Forelimb muscle (tissue), 1 donor: ENCODE measurements at places on chromosomes 3 and 15.

- DNase-seq, result no peak
Measured at GRCh38 chr15:36177590-36178302, 401.7 kb upstream of the CDIN1 start.

DNA sequence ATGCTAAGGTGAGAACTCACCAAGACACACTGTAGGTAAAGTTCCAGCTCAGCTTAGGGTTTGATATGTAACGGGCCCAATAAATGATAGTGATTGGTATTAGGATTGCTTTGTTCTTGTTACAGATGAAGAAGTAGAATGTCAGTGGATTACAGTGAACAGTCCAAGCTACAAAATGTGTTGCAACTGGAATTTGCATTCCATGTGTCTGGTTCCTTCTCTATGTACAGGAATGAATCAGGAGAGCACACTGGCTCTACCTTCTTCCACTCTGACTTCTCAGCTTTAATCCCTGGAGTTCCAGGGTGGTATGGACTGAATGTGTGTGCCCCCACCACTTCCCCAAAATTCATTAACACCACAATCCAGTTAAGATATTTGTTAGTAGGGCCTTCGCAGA is 730.4 kb upstream of the CFAP20DC start:
- no peak for DNase-seq

- DNase-seq, result no peak
Measured at GRCh38 chr3:186821429-186822387, 15.4 kb upstream of the RFC4 start.

- no peak for DNase-seq
Measured at GRCh38 chr3:113953677-113954076, 5.9 kb downstream of the ZDHHC23 start.

DNA sequence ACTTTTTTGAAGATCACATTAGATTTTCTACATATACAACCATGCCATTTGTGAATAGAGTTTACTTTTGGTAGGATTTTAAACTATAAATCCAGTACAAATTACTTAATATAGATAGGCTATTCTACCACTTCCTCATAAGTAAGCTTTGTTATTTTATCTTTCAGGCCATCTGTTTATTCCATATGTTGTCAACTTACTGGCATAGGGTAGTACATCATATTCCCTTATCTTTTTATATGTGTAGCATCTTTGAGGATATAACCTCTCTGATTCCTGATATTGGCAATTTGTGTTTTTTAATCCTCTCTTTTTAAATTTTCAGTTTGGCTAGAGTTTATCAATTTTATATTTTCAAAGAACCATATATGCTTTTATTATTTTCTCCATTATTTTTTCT is 515.4 kb downstream of the DIPK2A start:
- DNase-seq, result no peak

DNA sequence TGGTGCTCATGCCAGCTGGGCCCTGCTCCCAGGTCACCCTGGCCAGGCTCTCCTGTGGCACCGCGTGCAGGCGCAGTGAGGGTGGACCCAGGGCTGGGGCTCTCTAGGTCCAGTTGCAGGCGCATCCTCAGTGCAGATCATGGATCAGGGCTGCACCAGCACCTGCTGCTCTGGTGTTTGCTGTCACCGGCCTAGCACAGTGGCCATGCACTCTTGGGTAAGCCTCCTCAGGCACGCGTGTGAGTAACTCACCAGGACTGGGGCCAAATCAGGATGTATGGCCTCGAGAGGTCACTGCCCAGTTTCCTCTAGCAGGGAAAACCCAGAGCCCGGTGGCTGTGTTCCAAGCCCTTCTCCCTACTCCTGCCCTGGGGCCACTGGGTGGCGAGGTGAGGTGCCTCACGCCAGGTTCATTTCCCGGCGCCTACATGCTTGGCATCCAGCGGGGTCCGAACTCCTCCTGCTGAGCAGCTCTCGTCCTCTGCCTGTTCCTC is 45.5 kb upstream of the SLC41A3 start:
- no peak for DNase-seq

GRCh38 chr15:32646291-32646690 is 4.8 kb downstream of the SCG5 start:
- no peak for DNase-seq

DNA sequence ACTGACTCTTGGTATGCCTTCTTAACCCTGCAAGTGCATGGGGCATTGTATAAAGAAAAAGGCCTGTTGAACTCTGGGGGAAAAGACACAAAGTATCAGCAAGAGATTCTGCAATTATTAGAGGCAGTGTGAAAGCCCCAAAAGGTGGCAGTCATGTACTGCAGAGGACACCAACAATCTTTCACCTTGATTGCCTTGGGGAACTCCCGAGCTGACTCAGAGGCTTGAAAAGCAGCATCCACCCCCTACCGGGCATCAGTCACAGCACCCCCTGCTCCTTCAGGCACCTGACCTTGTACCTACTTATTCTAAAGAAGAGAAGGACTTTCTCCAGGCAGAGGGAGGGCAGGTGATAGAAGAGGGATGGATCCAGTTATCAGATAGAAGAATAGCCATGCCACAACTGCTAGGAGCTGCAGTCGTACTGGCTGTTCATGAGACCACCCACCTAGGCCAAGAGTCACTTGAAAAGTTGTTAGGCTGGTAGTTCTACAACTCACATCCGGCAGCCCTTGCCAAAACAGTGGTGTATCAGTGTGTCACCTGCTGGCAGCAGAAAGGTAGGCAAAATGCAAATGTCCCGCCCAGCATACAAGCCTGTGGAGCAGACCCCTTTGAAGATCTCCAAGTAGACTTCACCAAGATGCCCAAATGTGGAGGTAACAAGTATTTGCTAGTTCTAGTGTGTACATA is 241.6 kb upstream of the CNTN6 start:
- DNase-seq, result no peak

DNA sequence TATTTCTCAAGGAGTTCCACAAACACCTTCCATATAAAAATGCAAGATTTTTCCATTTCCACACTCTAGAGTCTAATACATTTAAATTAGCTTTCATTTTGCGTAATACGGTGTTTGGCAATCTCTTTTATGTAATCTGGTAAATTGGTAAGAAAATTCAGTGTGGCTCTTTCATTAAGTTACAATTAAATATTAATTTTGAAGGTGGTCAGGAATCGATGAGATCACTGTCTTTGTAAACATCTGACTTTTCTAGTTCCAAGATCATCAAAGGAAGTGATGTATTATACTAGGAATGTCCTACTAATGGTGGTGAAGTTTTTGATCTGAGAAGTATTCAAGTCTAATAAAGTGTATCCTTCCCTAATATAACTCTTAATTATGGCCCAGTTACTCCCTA is 1.1 kb upstream of the UTS2B start:
- no peak for DNase-seq

DNA sequence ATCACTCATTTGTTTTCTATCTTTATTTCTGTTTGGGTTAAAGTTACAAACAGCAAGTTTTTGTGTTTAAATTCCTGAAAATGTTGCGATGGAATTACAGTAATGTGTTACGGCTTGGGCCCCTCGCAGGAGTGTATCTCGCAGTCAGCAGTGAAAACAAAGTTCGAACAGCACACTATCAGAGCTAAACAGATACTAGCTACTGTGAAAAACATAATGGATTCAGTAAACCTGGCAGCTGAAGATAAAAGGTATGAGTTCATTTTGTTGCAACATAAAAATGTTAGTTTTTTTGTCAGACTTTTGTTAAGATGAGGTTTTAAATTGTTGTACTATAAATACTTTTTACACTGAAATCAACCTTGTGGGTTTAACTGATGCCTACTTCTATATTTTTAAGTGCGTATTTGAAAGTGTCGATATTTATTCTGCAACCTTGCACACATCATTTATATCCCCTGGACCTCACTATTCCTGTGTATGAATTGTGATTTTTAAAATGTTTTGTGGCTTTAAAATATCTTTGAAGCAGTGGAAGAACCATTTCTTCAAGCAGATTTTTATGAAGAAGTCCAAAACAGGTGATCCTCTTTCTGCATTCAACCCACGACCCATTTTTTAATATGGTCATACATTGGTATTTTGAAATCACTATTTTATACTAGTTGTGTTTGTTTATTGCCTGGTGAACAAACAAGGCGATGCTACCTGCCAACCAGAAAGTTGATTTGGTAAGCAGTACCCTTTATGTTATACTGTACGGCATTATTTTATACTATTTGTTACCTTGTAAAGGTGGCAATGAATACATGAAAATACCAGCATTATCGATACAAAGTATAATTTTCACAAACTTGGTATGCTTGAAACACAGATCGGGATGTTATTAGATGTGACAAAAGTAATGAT is 27.8 kb downstream of the MFN1 start:
- DNase-seq, result no peak

DNA sequence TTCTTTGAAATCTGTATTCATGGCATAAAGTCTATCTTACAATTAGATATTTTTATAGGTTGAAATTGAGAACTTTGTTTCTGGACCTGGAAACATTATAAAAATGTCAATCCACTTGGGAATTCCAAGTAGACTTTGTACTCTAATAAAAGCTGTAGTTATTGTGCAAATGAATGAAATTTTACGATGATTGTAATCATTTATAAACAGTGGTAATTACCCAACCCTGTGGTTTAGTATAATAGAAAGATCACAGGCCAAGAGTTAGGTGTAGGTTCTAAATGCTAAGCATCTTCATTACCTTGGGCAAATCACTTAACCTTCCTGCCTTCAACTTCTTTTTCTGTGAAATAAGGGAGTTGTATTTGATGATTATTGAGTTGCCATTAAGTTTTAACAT is 13.2 kb upstream of the SLC7A14 start:
- no peak for DNase-seq

DNA sequence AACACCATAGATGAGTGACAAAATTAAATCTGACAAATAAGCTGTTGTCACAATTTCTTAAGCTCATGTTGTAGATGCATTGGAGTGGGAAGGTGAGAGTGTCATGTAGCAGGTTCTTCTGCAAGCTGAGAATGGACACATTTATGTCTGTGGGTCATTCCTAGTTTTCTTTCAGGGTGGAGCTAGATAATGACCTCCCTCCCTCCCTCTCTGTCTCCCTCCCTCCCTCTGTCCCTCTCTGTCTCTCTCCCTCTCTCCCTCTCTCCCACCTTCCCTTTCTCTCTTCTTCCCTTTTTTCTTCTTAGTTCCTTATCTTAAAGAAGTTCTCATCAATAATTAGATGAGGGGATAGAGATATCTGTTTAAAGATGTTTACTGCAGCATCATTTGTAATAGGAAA is 36.0 kb downstream of the PXYLP1 start:
- no peak for DNase-seq

DNA sequence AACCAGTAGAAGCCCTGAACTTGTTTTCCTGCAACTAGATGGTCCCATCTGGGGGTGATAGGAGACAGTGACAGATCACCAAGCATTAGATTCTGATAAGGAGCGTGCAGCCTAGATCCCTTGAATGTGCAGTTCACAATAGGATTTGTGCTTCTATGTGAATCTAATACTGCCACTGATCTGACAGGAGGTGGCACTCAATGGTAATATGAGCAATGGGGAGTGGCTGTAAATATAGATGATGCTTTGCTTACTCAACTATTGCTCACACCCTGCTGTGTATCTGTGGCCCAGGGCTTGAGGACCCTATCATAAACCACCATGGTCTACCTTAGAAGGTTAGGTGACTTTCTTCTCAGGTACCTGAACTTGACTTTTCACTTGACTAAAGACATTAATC is 417.1 kb upstream of the ARHGEF26 start:
- DNase-seq, result no peak

GRCh38 chr3:140092848-140093536 is 158.0 kb downstream of the CLSTN2 start:
- DNase-seq, result no peak

DNA sequence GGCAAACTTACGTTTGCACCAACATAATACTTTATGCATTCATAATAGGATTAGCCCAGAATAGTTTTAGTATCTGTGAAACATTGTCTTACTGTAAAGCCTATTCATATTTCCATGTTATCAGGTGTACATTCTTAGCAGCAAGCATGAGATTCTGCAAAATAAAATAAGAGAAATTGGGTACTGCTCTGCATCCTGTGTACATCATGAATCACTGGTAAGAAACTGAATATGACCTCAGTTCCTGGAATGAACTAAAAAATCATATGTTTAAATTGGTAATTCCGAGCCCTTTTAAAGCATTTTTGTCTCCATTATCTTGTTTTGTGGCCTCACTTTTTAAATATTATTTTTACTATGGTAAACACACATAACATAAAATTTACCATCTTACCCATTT is 605.1 kb downstream of the ROBO1 start:
- no peak for DNase-seq

DNA sequence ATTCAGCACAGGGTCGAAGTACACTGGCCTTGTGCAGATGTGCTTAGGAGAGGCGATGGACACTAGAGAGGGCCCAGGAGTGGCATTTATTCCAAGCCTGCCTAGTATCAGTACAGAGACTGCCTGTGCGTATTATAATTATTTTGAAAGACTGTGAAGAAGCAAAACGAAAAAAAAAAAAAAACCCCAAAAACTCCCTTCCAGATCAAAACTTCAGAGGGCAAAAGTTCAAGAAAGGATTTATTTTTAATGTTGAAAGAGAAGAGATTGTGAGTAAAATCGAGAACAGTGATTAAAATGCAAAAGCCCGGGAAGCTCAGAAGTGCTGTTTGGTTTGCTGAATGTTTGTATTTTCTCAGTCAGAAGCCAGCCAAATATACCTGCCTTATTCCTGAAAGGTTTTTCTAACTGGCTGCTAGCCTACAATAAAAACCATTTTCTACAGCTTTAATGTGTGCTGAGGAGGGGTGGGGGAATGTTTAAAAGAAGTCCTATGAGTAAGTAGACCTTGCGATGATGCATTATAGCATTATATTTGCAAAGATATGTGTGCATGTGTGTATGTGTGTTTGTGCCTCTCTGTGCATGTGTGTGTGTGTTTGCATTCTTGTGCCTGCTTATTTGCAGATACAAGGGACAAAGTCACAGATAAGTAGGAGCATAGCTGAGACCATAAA is 19.3 kb upstream of the LZTFL1 start:
- DNase-seq, result no peak

- DNase-seq, result peak; percentile 74
Measured at GRCh38 chr3:9397332-9397905, at the start of gene SETD5. SETD5 (plus strand) TSS chr3:9397615; CDS start chr3:9428939, 31,324 bp downstream.

- DNase-seq, result no peak
Measured at GRCh38 chr3:124059580-124059979, 67.7 kb upstream of the ROPN1 start.

GRCh38 chr15:80015156-80015555 is 44.2 kb upstream of the BCL2A1 start:
- no peak for DNase-seq

DNA sequence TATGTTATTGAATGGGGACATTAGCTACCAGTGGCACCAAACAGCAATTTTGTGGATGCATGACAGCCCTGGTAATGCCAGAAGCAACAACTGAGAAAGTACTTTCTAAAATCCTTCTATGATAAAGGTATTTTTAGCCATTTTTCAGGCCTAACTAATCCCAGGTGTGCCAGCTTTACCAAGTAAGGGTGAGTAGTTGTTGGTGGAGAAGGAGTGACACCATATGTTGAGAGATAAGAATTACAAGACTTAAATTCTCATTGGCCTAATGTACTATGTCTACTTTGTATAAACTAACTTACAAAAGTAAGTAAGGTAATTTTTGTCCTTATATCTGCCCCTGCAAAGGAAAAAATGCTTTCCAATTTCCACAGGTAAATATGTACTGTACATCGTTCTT is 4.1 kb upstream of the COX17 start:
- DNase-seq, result no peak

GRCh38 chr3:185172086-185173049 is 19.5 kb upstream of the C3orf70 start:
- no peak for DNase-seq

- DNase-seq, result no peak
Measured at GRCh38 chr3:112773-113172, 83.8 kb upstream of the CHL1 start.
